ENCODE measurements at places on chromosomes 7 and 10.

DNA sequence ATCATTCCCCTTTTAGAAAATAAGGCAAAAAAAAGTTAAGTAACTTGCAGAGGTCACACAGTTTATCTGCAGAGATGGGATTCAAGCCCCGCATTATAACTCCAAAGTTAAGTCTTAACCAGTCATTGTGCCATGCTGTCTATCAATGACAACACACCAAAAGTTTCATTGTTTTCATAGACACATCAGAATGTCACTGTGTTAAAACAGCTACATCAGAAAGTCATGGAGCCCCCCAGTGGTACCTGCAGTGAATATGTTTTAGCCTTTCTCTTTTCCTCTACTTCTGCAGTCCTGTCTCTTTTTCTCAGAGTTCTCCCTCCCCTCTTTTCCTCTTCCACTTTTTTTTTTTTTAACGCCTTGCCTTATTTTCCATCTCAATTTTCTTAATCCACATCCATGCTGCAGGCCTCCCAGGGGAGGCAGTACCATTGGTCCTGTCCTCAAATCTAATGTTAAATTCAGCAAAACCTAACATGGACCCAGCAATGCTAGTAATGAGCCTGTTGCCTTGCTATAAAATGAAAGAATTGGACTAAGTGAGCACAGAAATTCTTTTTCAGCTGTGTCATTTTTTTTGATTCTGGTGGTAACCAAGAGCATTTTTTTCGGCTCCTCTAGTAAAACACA, 3.8 kb upstream of the NRCAM start:
- no peak for DNase-seq

DNA sequence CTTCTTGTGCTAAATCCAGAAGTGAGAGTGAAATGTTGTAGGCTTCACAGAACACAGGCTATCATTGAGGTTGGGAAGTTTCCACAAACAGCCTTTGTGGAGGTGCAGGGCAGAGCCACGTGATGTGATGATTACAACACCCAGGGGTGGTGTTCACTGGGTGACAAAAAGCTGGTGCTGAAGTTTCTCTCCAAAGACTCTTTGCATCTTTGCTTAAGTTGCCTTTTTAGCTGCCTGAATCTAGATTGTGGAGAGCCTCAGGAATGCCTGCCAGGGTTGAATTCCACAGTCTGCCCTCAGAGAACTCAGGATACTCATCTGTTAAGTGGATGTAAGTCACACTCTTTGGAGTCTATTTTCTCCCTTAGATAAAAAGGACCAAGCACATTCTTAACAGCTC, 56.3 kb downstream of the PLXNA4 start:
- DNase-seq, result no peak

GRCh38 chr10:78869508-78870454, 199.0 kb upstream of the ZMIZ1 start:
- no peak for DNase-seq

- no peak for DNase-seq
Measured at GRCh38 chr10:111107023-111107422, 30.2 kb downstream of the ADRA2A start.

- peak; percentile 19 for DNase-seq
Measured at GRCh38 chr7:105707967-105708762, 126.9 kb upstream of the EFCAB10 start.

Measured in CD4-positive, alpha-beta T cell treated with Interleukin-4 for 1 hour (primary cell).